HAP-1 (cell line): ENCODE measurements at places on chromosomes 1 and 21.

- no peak for DNase-seq
These were observed 129.3 kb upstream of the GORAB start for GRCh38 chr1:170402476-170403311.

DNA sequence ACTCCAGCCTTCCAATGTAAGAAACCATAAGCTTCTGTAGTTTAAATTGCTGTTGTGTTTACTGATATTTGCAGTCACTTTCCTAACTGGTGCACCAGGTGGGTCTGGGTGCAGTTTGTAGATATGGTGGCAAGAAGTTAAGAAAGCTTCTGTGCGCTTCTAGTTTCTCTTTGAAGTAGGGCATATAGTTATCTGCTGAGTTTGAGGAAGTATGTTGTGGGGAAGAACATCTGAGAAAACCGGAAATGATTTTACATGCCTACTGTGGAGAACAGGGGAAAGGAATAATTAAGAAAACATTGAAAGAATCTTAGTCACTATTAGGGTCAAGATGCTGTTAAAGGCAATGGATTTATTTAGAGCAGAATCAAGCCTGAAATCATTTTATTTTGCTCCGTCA lies 14.9 kb upstream of the SLC44A5 start:
- DNase-seq, result no peak

DNA sequence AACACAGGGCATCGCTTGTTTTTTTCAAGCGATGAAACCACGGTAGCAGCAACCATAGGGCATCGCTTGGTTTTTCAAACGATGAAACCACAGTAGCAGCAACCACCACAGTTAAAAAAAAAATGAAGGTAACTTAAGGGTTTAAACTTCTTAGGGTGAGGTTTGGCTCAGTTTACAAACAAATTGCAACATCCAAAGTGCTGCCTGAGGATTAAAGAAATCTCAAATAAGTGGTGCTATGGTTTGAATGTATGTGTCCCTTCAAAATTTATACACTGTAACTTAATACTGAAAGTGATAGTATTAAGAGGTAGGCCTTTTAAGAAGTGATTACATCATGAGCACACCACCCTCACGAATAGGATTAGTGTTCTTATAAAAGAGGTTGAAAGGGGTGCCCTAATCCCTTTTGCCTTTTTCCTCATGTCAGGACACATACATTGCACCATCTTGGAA lies 6.4 kb upstream of the GBP5 start:
- no peak for DNase-seq

- no peak for DNase-seq
These were observed 420.9 kb downstream of the COL11A1 start for GRCh38 chr1:102687383-102687782.

GRCh38 chr1:172698224-172698623 lies 39.3 kb downstream of the FASLG start:
- no peak for DNase-seq

DNA sequence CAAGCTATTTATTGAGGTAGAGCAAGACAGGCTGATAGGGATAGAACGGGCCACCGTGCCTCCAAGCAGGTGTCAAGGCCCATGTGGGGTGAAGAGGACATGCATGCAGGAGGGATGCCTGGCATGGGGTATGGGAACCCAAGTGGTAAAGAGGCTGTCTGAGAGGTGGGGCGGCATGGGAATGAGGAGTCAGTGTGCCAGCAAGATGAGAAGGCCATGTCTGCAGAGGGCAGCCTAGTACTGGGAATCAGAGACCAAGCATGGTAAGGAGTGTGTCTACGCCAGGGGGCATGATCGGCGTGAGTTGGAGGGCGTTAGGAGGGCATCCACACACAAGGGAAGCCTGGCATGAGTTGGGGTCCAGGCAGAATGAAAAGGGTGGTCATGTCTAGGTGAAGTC lies 303.7 kb upstream of the PLD5 start:
- no peak for DNase-seq

- no peak for DNase-seq
These were observed 24.2 kb upstream of the PHTF1 start for GRCh38 chr1:113783254-113784103.

DNA sequence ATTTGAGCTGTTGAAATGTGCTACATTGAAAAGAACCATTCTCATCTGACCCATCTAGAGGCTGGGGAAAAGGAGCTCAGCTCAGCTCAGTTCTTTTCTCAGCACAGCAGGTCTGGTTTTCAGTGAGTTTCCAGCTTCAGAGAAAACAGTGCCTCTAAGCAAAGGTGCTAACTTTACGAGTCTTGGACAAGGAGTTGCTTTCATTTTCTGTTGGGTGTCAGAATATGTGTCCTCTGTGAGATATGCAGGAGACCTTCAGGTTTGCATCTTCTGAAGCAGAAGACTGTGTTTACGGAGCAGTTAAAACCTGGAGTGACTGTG lies 321.3 kb upstream of the USP24 start:
- no peak for DNase-seq

- no peak for DNase-seq
These were observed 19.1 kb upstream of the EDN2 start for GRCh38 chr1:41503538-41504113.

DNA sequence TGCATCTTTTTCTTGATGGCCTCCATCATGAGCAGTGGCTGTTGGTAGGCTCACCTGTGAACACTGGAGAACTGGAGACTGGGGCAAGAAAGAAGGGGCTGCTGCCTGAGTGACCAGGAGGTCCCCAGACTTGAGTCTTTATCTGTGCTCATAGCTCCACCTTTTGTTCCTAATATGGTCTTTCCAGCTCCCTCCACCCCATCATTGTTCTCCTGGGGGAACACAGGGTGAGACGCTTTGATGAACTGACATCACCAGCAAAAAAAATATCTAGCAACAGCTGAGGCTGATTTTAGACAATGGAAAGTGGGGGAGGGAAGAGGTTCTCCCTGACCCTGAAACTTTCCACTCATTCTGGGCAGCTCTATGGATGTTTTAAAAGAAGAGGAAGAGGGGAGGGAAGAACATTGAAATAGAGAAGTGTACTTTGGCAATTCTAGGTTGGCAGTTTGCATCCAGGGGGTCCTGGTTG lies at the start of gene TPM3:
TPM3 (minus strand) TSS at position 111 of the 472 bp plus-strand sequence; CDS start at position 29, 82 bp downstream.
- DNase-seq, result no peak

DNA sequence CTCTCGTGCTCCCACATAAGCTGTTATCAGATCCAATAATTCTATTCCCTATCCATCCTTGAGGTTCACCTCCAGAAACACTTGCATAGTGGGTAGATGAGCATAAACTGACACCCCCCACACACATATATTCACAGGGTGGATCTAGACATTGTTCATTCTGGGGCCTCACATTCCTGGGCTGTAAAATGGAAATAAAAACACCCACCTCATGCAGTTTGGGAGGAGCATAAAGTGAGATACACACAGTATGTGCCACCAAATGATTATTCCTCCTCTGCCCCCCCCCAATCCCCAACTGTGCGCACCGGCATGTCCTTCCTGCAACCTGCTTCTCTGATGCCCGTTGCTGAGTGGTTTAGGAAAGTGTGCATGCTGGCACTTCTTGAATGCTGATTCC lies 17.9 kb downstream of the PRDM15 start:
- no peak for DNase-seq

DNA sequence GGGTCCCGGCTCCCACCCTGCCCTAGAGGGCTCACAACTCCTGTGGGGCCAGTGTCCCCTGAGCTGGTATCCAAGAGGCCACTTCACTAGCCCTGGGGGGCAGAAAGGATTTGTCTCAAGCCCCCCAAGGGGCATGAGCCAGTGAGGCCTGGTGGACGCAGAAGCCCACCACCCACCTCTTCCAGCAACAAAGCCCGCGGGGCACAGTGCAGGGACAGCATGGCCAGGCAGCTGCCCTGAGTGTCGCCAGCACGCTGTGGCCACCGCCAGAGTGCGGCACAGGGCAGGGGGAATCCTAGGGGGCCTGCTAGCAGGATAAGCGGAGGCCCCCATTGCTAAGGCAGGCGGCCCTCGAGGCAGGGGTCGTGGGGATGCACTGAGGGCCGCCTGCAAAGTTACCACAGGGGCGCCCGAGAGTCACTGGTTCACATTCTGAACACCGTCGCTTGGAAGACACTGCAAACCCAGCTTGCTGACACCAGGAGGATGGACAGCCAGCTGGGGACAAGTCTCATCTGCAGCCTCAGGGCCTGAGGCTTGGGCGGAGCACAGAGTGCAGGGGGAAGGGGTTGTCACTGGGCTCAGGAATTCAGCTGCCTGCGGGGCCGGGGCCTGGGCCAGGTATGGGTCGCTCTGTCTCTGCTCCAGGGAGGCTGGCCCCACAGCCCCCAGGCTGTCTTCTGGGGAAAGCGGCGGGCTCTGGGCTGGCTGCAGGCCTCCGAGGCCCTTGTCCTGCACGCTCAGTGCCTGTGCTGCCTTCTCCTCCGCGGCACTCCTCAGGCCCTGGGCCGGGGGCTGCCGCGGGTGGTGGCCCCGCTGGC lies 26.8 kb downstream of the SLC19A1 start:
- no peak for DNase-seq

- peak; percentile 12 for DNase-seq
These were observed 205.6 kb downstream of the ATG4C start for GRCh38 chr1:62989497-62989896.

- DNase-seq, result no peak
These were observed 2.4 kb downstream of the PDPN start for GRCh38 chr1:13586001-13586400.

DNA sequence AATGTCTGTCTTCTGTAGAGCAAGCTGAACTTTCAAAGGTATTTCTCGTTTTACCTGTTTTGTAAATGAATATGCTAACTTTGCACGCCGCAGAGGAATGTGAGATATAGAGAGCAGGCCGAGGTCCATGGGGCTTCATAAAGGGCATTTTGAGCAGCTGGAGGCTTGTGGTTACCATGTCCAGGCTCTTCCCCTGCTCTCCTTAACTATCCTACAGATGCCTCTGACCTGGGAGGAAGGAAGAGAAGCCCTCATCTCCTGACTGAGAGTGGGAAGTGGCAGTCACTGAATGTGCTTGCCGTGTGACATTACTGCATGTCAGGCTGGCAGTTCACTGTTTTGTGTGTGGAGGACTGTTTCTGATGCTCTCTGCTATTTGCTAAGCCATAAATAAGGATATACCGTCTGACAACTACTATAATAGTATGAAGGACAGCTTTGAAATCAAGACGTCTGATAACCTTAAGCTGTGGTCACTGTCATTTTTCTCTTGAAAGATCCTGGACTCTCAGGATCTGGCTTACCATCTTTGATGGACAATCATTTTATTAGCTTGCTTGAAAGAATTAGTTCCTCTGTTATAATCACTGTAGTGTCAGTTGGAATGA lies 92.2 kb downstream of the DYRK1A start:
- DNase-seq, result no peak

DNA sequence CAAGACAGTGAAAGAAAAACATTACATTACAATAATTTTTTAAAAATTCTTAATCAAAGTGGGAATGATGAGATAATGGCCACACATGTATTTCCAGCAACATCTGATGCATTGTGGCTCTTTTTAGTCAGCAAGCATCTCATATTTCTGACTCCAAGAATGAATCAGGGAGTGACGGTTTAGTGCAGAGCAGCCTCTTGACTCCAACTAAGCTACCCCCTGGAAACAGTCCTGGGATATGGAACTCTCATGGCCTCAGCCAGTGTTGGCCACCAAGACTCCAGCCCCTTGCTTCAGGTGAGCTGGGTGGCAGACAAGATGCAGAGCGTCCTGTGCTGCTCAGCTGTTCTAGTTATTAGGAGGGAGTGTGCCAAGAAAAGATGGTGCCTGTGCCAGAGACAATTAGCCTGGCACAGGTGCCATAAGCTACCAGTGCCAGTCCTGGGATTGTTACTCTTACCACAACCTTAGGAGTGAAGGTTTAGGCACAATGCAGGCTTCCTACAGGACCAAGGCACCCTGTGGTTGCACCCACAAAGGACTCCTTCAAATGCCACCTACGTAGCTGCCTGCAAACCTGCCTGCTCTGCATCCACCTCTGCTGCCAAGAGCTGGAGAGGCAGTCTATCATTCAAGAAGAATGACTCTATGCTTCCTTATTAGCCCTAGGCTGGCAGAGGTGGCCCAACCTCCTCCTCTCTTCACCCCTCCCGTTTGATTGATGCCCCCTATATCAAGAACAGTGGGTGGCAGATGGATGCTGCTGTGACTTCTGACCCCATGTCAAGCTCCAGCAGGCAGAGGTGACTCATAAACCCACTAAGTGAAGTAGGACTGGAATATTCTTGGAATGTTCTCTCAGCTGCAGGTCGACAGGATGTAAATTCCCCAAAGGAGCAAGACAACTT lies 6.0 kb upstream of the SEC16B start:
- DNase-seq, result no peak

DNA sequence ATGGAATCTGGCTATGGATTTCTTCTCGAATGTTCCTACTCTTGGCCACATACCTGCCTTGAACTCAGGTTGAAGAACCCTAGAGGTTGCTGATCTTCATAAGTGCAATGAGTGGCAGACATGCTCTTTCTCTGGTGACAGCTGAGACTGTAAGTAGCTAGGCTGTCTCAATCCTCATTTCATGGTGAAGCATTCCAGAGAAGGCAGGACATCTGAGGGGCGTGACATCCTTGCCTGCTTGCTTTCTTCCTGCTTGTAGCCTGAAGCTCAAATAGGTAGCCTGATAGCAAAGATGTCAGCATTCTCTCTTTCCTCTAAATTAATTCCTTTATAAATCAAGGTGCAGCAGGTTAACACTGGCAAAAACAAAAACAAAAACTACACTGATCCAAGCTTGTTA lies 114.6 kb upstream of the MAGI3 start:
- DNase-seq, result no peak

DNA sequence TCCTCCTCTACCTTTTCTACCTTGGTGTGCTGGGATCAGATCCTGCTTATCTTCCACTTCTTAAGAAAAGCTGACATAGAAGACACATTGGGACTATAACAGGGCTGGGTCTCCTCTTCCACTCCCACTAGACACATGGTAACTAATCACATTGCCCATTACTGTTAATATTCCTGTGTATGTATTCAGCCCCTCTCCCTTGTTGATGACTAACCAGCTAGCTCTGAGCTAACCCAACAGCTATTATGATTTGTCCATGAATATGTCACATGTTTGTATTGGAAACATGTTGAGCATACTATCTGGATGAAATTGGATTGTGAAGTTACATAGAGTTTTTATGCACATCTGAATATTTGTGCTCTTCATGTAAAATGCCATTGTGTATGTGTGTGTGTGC lies 52.9 kb downstream of the MPZL1 start:
- DNase-seq, result no peak
